ENCODE measurements at places on chromosomes 7 and 10.

GRCh38 chr7:6205971-6206660, 66.3 kb downstream of the CYTH3 start:
- no peak for DNase-seq

GRCh38 chr7:36894190-36894589, 169.9 kb upstream of the AOAH start:
- DNase-seq: no peak

DNA sequence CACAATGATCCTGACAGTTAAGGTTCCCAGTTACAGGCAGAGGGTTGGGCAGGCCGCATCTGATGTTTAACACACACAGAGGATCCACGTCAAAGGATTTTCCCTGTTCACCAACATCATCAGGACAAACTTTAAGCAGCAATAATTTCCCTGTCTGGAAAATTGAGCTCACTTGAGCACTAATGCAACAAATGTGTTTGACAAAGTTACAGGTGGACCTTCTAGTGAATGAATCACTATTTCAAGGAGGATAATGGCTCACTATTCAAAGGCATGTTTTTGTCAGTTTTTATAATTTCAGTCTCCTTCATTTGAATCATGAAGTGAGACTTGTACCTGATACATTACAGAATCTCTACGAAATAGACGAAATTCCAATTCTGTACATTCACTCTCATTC, 127.3 kb downstream of the DIP2C start:
- DNase-seq: no peak

DNA sequence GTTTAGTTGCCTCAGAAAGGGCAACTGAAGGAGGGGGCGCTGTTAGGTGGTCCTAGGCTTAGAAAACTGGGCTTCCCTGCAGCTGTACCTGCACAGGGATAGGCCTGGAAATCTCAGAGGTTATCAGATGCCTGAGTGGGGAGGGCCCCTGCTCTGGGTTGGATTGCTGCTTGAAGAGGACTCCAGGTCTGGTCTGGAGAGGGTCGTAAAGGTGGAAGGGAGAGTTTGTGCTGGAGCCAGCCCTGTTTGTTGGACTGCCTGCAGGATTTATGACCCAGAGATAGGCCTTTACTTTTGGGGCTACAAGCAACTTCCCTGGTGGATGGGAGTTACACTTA, 765.9 kb downstream of the GRID1 start:
- DNase-seq: no peak

DNA sequence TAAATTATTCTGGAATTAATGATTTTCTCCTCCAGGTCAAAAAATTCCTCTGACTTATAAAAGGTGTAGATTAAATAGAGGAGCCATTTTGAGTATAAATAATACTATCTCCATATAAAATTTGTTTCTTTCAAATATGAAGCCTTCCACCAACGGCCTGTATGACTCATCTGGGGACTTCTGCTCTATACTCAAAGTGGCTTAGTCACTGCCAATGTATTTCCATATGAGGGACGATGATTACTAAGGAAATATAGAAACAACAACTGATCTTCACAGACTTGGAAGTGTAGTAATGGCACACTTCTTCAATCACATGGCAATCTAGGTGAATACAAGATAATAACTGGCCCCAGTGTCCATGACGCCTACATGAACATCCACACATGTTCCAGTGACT, 335.6 kb upstream of the HGF start:
- no peak for DNase-seq

DNA sequence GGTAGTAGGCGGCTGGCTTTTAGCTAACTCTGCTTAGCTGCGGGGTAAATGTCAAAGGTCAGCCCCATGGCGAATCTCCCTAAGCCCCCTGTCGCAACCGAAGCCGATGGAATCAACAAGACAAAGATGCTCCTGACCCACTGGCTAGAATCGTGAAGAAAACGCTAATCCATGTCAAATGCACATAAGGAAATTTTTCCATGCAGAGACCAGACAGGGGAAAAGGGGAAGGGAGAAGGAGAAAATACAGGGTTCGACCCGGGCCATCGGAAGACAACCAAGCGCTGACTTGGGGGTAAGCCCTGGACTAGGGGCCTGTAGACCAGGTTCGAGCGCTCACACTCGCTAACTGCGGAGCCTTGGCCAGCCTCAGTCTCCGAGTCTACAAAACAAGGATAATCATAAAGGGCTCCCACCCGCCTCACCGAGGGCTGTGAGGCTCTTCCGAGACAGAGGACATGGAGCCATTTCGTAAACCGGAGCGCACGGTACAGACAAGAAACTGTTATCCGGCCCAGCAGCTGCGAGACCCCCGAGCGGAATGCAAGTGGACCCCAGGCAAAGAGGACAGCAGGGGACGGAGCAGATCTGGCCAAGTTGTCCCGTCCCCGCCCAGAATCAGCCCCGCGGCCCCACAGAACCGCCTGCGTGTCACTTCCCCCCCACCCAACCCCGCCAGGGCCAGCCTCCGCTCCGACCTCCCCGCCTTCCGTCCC, 507 bp downstream of the SAR1A start:
- DNase-seq: peak; percentile 21

DNA sequence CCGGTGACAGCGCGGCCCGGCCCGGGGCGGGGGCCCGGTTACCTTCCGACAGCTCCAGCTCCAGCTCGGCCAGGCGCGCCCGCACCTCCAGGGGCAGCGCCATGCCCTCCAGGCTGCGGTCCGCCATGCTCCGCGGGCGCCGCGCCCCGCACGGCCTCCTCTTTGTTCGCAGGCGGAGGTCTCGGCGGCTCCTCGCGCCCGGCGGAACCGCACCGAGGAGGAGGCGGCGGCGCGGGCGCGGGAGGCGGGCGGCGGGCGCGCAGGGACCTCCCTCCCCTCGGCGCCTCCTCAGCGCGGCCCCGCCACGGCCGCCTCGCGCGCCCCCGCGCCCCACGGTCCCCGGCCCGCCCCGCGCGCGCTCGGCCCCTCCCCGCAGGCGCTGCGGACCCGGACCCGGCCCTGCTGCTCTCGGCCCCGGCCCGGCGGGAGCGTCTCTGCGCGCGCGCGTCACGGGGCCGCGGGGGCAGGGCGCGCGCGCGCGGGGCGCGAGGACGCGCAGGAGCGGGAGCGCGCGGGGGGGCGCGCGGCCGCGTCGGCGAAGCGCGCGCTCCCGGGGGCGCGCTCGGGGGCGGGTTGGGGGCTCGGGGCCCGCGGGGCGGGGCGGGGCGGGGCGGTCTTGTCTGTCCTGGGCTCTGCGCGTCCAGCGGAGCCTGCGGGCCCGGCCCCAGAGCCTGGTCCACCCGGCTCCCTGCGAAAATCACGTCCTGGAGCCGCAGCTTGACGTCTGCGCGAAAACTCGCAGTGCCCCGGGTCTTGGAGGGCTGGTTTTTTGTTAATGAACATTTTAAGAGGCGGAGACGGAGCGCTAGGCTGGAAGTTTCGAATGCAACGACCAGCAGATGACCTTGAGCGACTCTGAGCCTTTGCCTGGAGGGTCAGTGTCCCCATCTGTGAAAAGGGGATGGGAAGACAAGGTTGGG, at the start of gene DIP2C:
TSS of gene DIP2C (minus strand) at position 217 of the 920 bp plus-strand sequence. CDS start at position 127, 90 bp downstream.
- DNase-seq: no peak

- no peak for DNase-seq
These were observed 13.3 kb downstream of the SLC26A5 start for GRCh38 chr7:103432712-103433111.

DNA sequence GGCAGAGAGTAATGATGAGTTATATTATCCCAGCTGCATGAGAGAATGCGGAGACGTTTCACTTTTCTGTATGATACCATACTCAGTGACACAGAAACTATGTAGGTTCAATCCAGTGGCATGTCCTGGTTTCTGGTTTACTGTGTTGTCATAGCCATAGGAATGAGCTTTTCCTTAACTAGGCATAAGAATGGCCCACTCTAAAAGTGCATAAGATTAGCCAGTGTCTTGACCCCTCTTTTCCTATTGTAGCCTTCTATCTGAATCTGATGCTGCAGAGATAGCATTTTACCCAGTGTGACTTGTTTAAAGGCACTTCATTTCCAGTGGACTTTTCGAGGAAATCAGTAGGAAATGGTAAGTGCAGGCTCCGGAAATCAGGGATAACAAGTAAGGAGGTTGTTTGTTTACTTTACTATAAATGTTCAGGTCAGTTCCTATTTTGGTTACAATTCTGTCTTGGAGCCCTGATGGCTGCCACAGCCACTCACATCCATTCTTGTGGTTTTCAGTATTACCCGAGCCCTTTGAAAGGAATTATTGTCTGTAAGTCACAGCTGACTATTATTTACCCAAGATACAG, 70.5 kb downstream of the SEMA3A start:
- no peak for DNase-seq

- no peak for DNase-seq
These were observed 87.1 kb downstream of the CYP26A1 start for GRCh38 chr10:93160829-93161228.

GRCh38 chr10:108411206-108411605, 1246.7 kb upstream of the SORCS1 start:
- no peak for DNase-seq

DNA sequence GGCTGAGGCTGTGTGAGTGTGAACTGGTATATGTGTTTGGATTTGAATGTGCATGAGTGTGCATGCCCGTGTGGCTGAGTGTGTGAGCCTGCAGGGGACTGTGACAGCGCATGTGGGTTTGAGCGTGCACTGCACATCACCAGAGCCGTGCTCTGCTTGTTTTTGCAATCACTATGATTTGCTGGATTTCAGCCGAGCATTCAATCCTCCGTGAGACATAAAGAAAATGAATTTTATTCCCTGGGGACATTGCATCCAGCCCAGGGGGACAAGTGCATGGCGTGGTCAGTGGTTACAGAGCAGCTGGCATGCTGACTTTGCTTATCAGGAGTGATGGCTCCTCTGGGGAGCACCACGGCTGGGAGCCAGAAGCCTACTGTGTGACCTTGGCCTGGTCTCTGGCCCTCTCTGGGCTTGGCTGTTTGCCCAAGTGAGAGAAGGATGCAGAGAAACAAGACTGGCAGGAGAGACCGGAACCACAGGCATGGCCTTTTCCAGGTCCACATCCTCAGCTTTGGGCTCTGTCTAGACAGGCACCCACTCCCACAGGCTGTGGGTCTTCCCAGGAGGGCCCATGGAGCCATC, 160.2 kb upstream of the UNC5B start:
- DNase-seq: no peak

DNA sequence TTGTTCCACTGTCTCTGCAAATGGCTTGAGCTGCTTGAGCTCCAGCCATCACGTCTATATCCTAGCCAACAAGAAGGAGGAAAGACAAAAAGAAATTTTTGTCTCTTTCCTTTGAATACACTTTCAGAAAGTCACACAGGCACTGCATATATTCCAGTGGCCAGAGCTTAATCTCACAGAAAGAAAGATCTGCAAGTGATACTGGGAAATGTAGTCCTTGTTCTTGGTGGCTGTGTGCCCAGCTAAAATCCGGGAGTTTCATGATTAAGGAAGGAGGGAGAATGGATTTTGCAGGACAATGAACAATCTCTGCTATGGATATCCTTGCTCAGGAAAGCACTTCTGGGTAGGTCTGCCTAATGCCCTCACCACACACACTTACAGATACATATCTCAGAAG, 19.5 kb upstream of the DLG5 start:
- no peak for DNase-seq

DNA sequence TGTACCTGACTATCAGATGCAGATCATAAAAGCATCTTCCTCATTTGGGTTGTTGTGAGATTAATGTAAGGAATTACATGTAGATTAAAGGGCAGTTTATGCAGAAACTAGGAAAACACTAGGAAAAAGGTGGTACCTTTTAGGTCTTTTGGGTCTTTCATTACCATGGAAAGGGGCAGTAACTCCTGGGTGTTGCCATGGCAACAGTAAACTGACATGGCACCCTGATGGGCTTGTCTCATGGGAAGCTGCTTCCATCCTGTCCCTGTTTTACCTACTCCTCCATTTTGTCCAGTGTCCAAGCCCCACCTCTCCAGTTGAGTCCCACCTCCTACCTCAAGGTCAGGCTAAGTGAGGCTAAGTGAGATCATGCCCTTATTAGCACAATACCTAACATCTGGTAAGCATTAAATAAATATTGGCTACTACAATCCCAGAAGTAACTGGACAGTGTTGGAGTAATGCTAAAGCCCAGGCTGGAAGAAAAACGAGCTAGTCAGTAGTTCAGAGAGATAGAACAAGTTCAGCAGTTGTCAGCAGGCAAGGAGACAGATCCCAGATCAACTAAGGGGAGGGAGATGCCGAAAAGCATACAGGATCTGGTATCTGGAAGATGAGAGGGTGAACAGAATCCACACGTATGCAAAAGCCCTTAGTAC, 240.0 kb upstream of the AUTS2 start:
- no peak for DNase-seq

DNA sequence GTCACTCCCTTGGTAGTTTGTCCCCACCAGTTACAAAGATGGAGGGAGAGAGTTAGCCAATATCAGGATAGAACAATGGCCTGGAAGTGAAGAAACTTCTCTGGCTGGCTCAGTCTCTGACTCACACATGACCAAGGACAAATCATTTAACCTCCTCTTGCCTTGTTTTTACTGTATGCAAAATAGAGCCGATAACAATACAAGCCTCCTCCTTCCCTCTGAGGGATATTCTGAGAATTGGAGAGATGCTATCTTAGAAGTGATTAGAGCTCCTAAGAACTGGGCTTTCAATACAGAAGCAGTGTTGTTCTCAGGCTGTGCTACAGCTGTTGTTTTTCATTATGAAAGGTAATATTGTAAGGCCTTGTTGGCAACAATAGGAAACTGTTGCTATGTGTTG, 87.7 kb upstream of the EGR2 start:
- DNase-seq: no peak

- DNase-seq: peak; percentile 40
These were observed at the start of gene GIMAP1 for GRCh38 chr7:150716368-150716767. Gene GIMAP1, plus strand, starts transcription at chr7:150716613. Its CDS starts 2,435 bp downstream, at chr7:150719048.

DNA sequence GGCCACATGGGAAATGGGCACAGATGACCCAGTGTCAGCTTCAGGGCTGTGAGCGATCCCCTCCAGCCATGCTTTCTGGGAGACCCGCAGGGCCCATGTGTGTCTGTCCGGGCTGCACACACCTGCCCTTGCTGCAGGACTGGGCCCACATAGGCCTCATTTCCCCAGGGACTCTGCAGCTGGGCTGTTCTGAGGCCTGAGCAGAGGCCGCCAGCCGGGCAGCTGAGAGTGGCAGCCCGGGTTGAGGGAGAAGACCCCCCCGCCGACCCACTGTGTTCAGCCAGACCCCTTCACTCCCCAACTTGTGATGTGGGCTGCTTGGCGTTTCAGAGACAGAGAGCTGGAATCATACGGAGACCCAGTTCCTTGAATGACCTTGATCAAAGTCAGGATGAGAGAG, 50.1 kb upstream of the DPYSL4 start:
- DNase-seq: no peak

- DNase-seq: no peak
These were observed 58.0 kb downstream of the DAGLB start for GRCh38 chr7:6389728-6390127.

- DNase-seq: no peak
These were observed at the start of gene SLC18A2 for GRCh38 chr10:117240621-117241529. Gene SLC18A2, plus strand, starts transcription at chr10:117241114. Its CDS starts 580 bp downstream, at chr10:117241694.

GRCh38 chr10:119388849-119389345, 153.6 kb downstream of the RGS10 start:
- DNase-seq: no peak

DNA sequence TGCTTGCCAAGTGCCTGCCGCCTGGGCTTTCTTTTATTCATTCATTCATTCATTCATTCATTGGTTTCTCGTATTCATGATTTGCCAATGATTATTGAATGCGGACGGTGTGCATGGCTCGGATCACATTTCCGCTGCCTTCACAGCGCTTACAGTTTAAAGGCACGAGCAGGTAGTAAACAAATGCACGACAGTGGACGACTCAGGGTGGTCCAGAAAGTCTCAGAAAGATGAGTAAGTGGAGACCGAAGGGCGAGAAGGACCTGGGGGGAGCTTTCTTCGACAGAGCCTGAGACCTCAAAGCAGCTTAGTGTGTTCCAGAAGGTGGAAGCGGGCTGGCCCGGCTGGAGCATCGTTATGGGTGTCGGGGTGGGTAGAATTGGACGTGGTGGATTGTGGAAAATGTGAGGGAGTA, 506 bp downstream of the MCM10 start:
- no peak for DNase-seq
